ENCODE measurements at places on chromosomes 1 and 21. TPM values are rescaled to one million over a fixed set of nuclear protein-coding genes. Genes with fewer than 3 reads are reported as not detected.

The PTGFR gene
- 1.9 TPM for total RNA-seq

- no peak for DNase-seq
Observed at GRCh38 chr1:246647113-246647512, 77.1 kb upstream of the SCCPDH start.

The C1orf185 gene
- not detected for total RNA-seq

The SH3D21 gene
- 1.9 TPM for total RNA-seq

DNA sequence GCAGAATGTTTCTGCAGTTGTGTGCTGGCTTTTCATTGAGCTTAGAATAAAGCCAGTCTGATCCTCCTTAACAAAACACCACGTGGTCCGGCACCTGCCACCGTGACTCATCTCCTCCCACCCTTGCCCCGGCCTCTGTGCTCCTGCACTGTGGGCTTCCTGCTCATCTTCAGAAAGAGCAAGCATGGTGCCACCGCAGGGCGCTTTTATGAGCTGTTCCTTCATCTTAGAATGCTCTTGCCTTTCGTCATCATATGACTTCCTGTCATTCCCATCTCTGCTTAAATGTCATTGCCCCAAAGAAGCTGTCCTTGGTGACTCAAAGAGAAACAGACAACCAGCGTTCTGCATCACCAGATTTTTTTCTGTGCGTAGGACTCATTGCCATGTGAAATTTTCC lies 117.8 kb downstream of the HHAT start:
- DNase-seq: no peak

- DNase-seq: no peak
Observed at GRCh38 chr1:39632682-39633417, 6.6 kb downstream of the HEYL start.

The KRTAP13-2 gene
- not detected for total RNA-seq

GRCh38 chr1:171606402-171606941 lies 15.6 kb upstream of the MYOCOS start:
- no peak for DNase-seq

DNA sequence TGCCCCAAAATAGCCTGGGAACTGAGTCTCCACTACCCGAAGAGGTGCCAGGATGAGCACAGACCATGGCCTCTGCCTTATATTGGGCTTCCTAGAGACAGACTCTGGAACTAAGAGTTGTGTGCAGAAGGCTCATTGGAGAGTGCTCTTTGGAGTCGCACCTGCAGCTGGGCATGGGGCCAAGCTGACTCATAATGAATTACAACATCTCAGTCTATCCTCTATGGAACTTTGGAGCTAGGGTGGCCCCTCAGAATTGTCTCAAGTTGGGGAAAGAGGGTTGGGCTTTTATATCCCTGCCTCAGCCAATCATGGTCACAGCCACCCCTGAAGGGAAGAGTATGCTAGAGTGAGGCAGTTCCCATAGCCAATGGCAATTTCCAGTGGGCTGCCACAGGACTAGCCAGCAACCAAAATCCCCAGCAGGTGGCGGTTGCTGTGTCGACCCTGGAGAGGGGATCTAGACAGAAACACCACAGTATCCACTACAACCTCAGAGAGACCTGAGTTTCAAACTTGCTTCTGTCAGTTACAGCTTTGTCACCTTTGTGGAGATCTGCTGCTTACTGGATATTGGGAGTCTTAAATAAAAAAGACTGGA lies 93.8 kb downstream of the DMRTA2 start:
- DNase-seq: no peak

The PPFIA4 gene
- total RNA-seq: 1.4 TPM

DNA sequence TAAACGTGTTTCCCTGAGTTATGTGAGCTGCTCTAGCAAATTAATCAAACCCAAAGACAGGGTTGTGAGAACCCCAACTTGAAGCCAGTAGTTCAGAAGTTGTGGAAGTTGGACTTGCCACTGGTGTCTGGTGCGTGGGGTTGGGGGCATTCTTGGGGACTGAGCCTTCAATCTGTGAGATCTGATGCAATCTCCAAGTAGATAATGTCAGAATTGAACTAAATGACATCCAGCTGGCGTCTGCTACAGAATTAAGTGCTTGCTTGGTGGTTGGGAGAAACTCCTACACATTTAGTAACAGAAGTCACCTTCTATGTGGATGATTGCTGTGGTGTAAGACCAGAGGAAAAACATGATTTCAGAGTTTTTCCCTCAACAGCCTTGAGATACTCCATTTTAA lies 207.4 kb downstream of the FGGY start:
- no peak for DNase-seq

DNA sequence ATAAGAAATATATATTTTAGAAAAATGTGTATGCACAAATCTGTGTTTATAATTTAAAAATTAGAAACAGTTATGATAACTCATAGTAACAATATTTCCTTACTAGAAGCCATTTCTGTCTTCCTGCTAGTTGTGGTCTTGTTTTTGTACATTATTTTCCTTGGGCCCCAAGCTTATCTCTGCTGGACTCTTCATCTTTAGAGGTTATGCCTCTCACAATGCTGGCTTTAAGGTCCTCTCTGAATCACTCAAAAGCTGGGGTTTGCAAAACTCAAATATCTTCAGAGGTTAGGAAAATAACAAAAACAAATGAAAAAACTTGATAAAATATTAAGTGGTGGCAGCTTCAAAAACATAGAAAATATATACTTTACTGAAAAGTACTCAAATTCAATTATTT lies 133.8 kb downstream of the PTPRC start:
- DNase-seq: no peak

DNA sequence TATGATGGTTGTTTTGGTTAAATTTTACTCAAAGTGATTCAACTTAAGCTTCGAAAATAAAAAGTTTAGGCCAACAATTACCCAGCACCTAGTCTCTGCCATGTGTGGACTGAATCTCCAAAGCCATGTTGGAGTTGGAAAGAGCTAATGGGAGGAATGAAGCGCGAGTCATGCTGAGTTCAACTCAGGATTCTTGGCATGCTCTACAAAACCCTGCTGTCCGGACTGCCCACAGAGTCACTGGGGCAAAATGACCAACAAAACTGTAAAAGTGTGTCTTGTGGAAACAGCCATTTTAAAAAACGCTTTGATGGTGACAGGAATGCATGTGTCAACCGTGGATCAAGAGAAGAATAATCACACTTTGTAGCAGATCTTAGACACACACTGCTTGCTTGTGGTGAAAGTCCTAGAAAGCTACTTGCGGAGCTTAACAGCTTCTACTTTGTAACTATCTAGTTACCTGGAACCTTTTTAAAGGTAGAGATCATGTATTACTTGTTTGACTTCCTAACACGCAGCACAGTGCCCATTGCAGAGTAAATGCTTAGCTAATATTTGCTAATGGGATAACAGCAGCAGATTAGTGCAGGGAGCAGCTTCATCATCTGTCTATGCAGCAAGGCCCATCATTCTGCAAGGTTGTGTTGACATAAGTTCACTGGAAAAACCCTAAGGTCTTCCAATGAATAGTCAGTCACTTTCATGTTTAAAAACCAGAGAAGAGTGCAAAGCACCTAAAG lies 7.0 kb upstream of the GBP6 start:
- no peak for DNase-seq

DNA sequence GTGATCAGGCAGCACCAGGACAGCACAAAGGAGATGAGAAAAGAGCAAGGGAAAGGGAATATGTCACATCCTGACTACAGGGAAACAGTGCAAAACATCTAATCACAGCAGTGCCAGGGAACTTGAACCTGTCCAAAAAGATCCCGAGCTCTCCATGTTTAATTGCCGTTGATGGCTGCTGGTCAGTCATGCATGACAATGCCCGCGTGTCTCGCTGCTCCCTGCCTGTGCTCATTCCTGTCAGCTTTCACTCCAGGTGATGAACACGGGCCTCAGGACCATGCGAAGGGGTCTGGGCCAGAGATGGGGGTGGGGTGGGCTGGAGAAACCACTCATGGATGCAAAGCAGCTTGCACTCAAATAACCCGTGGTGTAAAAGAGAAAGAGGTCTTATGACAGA lies 287.0 kb downstream of the GPATCH2 start:
- DNase-seq: no peak

The CFAP57 gene
- 0.12 TPM for total RNA-seq

GRCh38 chr1:99731384-99731783 lies 35.1 kb downstream of the FRRS1 start:
- no peak for DNase-seq

The PUM1 gene
- total RNA-seq: 121 TPM

DNA sequence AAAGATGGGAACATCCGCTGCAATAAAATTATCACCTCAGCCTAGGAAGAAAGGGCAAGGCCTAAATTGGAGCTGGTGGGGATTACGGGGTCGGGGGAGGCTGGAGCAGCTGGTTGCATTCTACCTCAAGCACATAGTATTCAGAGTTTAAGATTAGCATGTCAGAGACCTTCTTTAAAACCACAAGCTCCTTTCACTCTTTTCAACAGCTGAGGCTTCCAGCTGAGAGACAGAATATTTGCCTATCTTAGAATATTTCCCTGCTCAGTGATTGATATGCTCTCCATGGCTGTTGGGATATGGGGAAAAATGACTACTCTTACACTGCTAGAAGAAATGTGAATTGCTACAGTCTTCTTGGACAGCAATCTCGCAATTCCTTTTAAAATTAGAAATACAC lies 248.6 kb downstream of the TBX15 start:
- DNase-seq: no peak

GRCh38 chr1:210257698-210258529 lies 25.3 kb downstream of the SERTAD4 start:
- no peak for DNase-seq

The COP1 gene
- 56.2 TPM for total RNA-seq

GRCh38 chr21:10464975-10465374 lies 56.4 kb upstream of the TPTE start:
- no peak for DNase-seq

GRCh38 chr1:56505792-56506743 lies 73.3 kb downstream of the PLPP3 start:
- DNase-seq: no peak

GRCh38 chr1:197896301-197896700 lies 6.1 kb upstream of the C1orf53 start:
- DNase-seq: no peak

Measured in omental fat pad (tissue), 4 donors.